ENCODE measurements at places on chromosomes 1 and 21.
A peak's percentile ranks its signal among the peaks of the same experiment; 100 is the strongest.

DNA sequence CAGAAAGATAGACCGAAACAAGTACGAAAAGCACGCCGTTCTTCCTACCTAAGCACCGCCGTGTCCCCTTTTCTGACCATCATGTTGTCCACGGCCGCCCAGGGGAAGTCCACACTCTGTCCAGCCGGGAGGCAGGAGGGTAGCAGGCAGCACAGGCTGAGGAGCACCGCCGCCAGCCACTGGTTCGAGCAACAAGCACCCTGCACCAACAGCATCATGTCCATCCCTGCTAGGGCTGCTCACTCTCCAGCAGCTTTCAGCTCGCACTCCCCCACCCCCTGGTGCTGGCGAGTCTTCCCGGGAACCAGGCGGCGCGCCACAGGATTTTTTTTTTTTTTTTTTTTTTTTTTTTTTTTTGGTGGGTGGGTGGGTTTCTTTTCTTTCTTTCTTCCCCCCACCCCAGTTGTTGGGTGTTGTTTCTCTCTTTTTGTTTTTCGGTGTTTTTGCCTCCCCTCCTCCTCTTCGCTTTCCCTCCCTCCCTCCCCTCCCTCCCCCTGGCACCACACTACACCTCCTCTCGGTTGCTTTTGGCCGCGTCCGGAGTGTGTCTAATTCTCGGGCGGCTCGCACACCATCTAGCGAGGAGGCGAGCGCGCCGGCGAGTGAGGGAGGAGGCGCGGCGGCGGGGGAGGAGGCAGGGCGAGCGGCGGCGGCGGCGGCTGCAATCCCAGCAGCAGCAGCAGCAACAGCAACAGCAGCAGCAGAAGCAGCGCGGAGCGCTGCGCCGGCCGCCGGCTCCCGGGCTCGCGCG is at the start of gene NEGR1:
Gene NEGR1 (minus strand): TSS at position 269 of the 751 bp plus-strand sequence.
- peak; percentile 48 for DNase-seq

- no peak for DNase-seq
Observed at GRCh38 chr21:29920938-29921337, 18.9 kb downstream of the GRIK1 start.

DNA sequence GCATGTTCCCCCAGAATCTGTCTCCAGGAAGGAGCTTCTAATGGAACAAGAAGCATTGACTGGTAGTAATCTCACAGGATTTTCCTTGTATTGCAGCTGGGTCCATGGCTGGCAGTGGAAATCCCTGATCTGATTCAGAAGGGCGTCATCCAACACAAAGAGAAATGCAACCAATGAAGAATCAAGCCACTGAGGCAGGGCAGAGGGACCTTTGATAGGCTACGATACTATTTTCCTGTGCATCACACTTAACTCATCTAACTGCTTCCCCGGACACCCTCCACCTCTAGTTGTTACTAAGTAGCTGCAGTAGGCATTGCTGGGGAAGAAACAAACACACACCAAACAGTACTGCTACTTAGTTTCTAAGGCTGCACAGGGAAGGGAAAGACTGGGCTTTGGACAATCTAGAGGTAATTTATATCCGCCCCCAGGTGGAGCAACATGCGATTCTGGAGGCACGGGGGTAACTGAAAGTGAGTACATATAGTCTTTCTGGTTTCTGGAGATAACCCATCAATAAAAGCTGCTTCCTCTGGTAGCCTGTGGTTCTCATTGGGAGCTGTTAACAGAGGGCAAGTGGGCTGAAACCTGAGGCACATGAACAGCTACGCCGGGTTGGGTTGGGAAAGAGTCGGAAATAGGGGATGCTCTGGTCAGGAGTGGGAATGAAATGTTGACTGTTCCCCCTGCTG is 837 bp upstream of the USP21 start:
- no peak for DNase-seq

GRCh38 chr1:19750101-19750881 is 49.4 kb downstream of the TMCO4 start:
- DNase-seq, result no peak

- no peak for DNase-seq
Observed at GRCh38 chr1:230057681-230058565, 9.1 kb upstream of the GALNT2 start.

- no peak for DNase-seq
Observed at GRCh38 chr1:23904748-23905357, 8.3 kb downstream of the CNR2 start.

- no peak for DNase-seq
Observed at GRCh38 chr1:150579945-150580642, 684 bp upstream of the MCL1 start.

- DNase-seq, result no peak
Observed at GRCh38 chr1:219699870-219700269, 87.0 kb upstream of the ZC3H11B start.

GRCh38 chr1:167861664-167862381 is 52.1 kb downstream of the ADCY10 start:
- no peak for DNase-seq

GRCh38 chr1:114700036-114700600 is 4.8 kb upstream of the AMPD1 start:
- DNase-seq, result no peak

GRCh38 chr1:3172431-3173380 is 103.7 kb downstream of the PRDM16 start:
- DNase-seq, result no peak

- no peak for DNase-seq
Observed at GRCh38 chr1:239186487-239186886, 199.9 kb upstream of the CHRM3 start.

GRCh38 chr1:219265026-219265515 is 91.4 kb downstream of the LYPLAL1 start:
- DNase-seq, result no peak

All from GDM1 (cell line).